Thyroid gland (tissue), 4 donors: ENCODE measurements at places on chromosomes 16 and 17. TPM values are rescaled to one million over a fixed set of nuclear protein-coding genes. Genes with fewer than 3 reads are reported as not detected.

Gene FLOT2
- total RNA-seq = 75.0 TPM

DNA sequence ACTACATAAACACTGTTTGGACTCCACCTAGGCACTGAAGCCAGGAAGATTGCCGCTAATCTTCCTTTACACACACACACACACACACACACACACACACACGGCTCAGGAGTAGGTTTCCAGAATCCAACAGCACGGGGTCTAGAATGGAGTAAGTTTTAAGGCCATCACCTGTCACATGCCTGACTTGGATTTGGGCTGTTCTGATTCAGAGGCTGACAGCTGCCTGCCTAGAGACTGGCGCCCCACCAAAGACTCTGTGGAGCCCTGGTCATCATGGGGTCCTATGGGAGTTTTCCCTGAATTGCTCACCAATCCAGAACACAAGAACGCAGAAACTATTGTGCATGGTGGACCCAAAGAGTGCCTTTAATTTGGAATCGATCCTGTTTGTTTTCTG is 10.9 kb downstream of the CDRT4 start:
- no peak overlapping the region for H3K4me3 ChIP-seq
- no peaks in the 10 kb centered on the region for H3K36me3 ChIP-seq

DNA sequence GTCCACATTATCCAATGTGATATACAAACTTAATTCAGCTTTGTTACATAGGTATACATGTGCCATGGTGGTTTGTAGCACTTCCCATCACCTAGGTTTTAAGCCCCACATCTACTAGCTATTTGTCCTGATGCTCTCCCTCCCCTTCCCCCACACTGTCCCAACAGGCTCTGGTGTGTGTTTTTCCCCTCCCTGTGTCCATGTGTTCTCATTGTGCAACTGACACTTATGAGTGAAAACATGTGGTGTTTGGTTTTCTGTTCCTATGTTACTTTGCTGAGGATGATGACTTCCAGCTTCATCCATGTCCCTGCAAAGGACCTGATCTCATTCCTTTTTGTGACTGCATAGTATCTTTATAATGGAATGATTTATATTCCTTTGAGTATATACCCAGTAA is 196.7 kb downstream of the CDH11 start:
- H3K4me3 ChIP-seq = no peak overlapping the region
- H3K36me3 ChIP-seq = no peaks in the 10 kb centered on the region
- no peaks in the 10 kb centered on the region for H3K4me1 ChIP-seq
- H3K27ac ChIP-seq = no peak overlapping the region
- H3K27me3 ChIP-seq = no peaks in the 10 kb centered on the region
- DNase-seq = no peak

DNA sequence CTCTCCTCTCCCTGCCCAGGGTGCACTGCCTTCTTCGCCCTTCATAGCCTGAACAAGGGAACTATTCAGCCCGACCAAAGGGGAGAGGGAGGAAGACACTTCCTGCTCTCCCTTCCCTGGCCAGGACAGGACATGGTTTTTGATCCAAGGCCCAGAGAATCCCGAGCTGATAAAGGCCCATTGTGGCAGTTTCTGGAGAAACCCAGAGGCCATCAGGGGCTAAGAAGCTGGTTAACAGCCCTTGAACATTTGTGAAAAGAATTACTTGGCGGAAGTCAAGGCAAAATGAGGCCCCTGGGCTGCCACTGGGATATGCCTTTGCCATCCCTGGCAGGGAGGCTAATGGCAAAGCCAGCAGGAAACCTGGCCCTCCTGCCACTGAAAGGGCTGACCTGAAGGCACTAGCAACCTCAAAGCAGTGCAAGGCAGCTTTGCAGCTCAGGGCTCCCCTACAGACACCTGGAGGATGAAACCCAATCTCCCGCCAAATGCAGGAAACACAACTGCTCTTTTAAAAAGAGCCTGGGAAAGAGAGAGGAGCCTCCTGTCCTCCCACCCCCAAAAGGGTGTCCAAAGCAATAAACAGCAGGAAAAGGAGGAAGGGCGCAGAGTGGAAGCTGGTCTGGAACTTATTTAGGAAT is 12.6 kb downstream of the PHB1 start:
- no peak for DNase-seq
- no peaks in the 10 kb centered on the region for H3K27me3 ChIP-seq
- no peak overlapping the region for H3K27ac ChIP-seq
- no peak overlapping the region for H3K4me3 ChIP-seq
